Chondrocyte (in vitro differentiated cells): ENCODE measurements at places on chromosomes 5 and 9. TPM values are rescaled to one million over a fixed set of nuclear protein-coding genes. Genes with fewer than 3 reads are reported as not detected.

Gene ANGPTL2
- total RNA-seq: 26.7 to 39.7 TPM (median 39.0 TPM) in 3 replicates

DNA sequence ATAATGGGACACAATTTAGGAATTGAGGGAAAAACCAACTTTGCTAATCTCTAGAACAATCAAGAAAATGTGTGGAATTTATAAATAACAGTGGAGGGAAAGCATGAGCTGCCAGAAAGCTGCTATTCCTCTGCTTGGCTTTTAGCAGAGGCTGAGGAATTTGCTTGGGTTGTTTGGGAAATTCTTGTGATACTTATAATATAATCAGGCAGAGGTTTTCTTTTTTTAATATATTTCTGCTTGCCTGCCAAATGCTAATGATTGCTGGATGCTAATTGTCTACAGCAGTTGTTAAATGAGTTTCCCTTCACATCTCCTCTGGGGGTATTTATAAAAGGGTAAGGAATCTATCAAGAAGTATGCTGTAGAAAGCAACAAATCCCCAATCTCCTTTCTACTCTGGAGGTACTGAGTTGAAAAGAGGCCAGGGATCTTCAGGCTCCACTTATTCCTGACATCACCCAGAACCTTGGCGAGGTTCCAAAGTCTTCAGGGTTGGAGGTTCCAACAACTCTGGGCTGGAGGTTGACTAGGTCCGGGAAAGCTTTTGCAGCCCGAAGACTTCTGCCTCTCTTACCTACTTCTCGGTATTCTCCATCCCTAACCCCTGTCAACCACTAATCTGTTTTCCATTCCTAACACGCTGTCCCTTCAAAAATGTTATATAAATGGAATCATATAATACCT, 60.4 kb upstream of the TMED7 start:
- H3K36me3 ChIP-seq: no peaks in the 10 kb centered on the region
- no peak overlapping the region for H3K4me3 ChIP-seq
- peaks cover 19% of the 10 kb centered on the region for H3K4me1 ChIP-seq
- peaks cover 9% of the 10 kb centered on the region for H3K27me3 ChIP-seq
- DNase-seq: no peak

GRCh38 chr5:6194261-6194875, 184.0 kb downstream of the MED10 start:
- no peak for DNase-seq
- peaks cover 5% of the 10 kb centered on the region for H3K27me3 ChIP-seq
- H3K4me1 ChIP-seq: no peaks in the 10 kb centered on the region
- H3K27ac ChIP-seq: no peak overlapping the region
- H3K4me3 ChIP-seq: no peak overlapping the region

- H3K27ac ChIP-seq: no peak overlapping the region
- no peaks in the 10 kb centered on the region for H3K27me3 ChIP-seq
- H3K36me3 ChIP-seq: peaks cover 1% of the 10 kb centered on the region
- H3K4me3 ChIP-seq: no peak overlapping the region
- DNase-seq: no peak
Observed at GRCh38 chr9:23526806-23527205, 299.2 kb downstream of the ELAVL2 start.

DNA sequence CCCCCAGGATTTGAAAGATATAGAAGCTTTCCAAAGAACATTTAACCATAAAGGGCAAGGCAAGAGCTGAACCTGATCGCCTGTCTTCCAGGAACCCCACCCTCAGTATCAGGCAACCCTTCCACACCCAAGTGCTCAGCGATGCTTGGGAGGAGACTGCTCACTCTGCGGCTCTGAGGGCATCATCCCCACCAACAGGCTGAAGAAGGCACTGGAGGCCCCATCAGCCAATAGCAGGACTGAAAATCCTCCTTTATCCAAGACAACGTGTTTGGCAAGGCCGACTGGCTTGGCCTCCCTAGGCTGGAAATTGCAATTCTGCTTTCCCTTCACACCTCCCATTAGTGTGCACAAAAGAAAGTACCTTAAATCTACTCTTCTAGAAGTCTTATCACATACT, 1.4 kb upstream of the PPP2CA start:
- H3K36me3 ChIP-seq: no peaks in the 10 kb centered on the region
- H3K27me3 ChIP-seq: no peaks in the 10 kb centered on the region
- peak overlapping the region; percentile 98 for H3K27ac ChIP-seq
- peaks cover 33% of the 10 kb centered on the region for H3K4me1 ChIP-seq
- peak overlapping the region; percentile 95 for H3K4me3 ChIP-seq
- no peak for DNase-seq

GRCh38 chr9:123318961-123319421, 37.0 kb upstream of the CRB2 start:
- no peaks in the 10 kb centered on the region for H3K27me3 ChIP-seq
- H3K4me3 ChIP-seq: no peak overlapping the region
- no peak overlapping the region for H3K27ac ChIP-seq
- H3K36me3 ChIP-seq: no peaks in the 10 kb centered on the region

DNA sequence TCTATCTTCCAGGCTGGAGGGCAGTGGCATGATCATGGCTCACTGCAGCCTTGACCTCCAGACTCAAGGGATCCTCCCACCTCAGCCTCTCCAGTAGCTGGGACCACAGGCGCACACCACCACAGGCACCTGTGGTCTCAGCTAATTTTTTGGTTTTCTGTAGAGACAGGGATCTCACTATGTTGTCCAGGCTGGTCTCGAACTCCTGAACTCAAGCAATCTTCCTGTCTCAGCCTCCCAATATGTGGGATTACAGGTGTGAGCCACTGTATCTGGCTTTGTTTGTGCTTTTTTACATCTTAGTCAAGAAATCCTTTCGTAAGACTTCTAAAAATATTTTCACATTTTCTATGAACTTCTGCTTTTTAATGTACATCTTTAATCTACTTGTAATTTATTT, 116.9 kb downstream of the DENND1A start:
- H3K4me3 ChIP-seq: no peak overlapping the region
- H3K4me1 ChIP-seq: peaks cover 5% of the 10 kb centered on the region
- H3K27me3 ChIP-seq: no peaks in the 10 kb centered on the region
- H3K27ac ChIP-seq: no peak overlapping the region
- no peaks in the 10 kb centered on the region for H3K36me3 ChIP-seq
- DNase-seq: no peak

- H3K27ac ChIP-seq: peak overlapping the region; percentile 73
- peaks cover 4% of the 10 kb centered on the region for H3K27me3 ChIP-seq
- H3K36me3 ChIP-seq: peaks cover 1% of the 10 kb centered on the region
- no peak for DNase-seq
- peak overlapping the region; percentile 73 for H3K4me3 ChIP-seq
Observed at GRCh38 chr9:136119061-136119882, 597 bp upstream of the TMEM250 start.

Gene STRBP
- total RNA-seq: 11.7 to 13.8 TPM (median 13.5 TPM) in 3 replicates

Gene NRARP
- 0.39 to 6.9 TPM (median 6.7 TPM) in 3 replicates for total RNA-seq

GRCh38 chr5:68459093-68459809, 243.7 kb downstream of the PIK3R1 start:
- DNase-seq: no peak
- H3K36me3 ChIP-seq: no peaks in the 10 kb centered on the region
- peaks cover 40% of the 10 kb centered on the region for H3K4me1 ChIP-seq
- H3K27me3 ChIP-seq: no peaks in the 10 kb centered on the region

GRCh38 chr5:92553326-92553725, 1027.7 kb downstream of the NR2F1-AS1 start:
- H3K27me3 ChIP-seq: no peaks in the 10 kb centered on the region
- H3K4me3 ChIP-seq: no peak overlapping the region
- peak overlapping the region; percentile 96 for H3K27ac ChIP-seq

Gene TDRD7
- 8.9 to 9.8 TPM (median 9.7 TPM) in 3 replicates for total RNA-seq
